ENCODE measurements at places on chromosomes 7 and 10.

DNA sequence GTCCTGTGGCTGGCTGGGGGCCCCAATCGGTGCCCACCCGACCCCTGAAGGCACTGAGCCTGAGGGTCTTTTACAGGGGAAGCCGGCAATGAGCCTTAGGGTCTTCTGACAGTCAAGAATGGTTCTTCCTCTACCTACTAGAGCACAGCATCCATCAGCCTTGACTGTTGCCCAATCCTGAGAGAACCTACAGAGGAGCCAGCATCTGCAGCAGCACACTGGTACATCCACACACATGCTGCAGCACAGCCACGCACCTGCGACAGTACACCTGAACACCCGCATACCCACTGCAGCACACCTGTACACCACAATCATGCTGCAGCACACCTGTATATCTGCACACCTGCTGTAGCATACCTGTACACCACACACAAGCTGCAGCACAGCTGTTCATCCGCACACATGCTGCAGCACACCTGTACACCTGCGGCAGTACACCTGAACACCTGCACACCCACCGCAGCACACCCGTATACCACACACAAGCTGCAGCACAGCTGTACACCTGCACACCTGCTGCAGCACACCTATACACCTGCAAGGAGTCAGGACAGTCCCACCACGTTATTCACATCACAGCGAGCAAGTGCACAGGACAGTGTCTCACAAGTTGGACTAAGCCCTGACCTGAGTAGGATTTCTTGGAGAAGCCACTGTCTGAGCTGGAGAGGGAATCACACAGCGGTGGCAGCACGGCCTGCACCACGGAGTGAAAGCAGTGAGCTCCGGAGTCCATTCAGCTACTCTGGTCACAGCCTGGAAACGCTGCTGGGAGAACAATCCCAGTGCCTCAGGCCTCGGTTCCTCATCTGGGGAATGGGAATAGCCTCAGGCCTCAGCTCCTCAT, 56.4 kb downstream of the VIPR2 start:
- no peak for DNase-seq

DNA sequence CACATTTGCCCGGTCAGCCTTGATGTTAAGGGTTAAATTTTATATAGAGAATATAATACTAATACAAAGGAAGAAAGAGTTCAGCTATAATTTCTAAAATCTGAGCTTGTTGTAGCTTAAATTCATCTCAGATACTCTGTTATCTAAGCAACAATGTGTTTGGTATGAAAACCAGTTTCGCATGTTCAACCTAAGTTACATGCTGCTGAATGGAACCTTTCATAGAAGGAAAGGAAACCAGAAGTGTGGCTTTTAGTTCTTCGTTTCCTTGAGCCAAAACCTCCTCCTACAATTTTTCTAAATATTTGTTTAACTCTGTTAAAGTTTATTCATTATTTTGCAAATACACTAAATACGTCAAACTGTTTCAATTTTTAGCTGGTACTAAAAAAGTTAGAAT, 18.5 kb downstream of the AGR2 start:
- no peak for DNase-seq

DNA sequence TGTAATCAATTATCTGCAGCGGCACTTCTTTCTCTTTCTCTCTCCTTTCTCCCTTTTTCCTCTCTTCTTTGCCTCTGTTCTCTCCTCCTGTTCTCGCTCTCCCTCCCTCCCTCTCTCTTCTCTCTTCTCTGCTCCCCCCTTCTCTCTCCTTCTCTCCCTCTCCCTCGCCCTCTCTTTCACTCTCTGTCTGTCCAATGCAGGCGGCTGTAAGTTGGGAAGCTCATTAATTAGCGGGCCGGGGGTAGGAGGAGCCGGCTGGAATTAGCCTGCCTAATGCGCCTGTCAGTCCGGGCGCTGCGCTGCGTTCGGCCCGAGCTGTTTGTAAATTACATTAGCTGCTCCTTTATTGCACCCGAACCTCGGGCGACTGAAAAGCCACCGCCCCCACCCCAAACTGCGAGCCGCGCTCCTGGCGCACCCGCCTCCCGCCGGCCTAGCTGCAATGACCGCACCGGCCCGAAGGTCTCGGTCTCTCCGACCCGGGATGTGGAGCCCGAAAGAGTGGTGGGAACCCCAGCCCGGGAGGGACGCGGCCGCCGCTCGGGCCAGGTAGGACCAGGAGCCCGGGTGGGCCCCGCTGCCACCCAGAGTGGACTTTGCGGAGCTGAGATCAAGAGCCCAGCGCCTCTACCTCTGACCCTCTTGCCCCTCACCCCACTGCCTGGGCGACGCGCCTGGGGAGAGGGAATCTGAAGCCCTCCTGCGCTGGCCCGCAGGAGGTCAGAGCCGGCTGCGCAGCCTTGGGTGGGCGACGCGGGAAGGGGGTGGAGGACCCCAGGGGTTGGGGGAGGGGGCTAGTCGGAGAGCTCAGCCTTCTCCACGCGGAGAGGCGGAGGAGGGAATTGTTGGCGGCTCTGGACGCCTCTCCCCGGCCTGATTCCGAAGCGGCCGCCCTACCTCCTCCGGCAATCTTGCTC, at the start of gene LBX1:
LBX1 (minus strand) TSS at position 198 of the 917 bp plus-strand sequence. CDS start 648 bp downstream, outside the sequence.
- no peak for DNase-seq

DNA sequence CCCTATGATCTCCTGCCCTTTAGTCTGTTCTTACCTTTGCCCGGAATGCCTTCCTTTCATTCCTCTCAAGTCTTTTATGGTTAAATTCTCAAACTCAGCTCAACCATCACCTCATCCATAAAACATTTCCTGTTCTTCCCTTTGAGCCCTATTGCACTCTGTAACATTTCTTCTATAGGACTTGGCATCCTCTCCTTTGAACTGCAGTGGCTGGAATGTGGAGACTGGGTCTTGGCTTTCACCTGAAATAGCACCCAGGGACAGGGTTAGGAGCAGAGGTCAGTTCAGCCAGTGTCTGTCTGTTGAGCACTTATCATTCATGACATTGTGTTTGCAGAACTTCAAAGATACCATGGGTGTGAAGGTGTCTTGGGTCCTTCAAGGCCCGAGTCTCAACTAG, 7.2 kb downstream of the NFE2L3 start:
- DNase-seq: no peak

DNA sequence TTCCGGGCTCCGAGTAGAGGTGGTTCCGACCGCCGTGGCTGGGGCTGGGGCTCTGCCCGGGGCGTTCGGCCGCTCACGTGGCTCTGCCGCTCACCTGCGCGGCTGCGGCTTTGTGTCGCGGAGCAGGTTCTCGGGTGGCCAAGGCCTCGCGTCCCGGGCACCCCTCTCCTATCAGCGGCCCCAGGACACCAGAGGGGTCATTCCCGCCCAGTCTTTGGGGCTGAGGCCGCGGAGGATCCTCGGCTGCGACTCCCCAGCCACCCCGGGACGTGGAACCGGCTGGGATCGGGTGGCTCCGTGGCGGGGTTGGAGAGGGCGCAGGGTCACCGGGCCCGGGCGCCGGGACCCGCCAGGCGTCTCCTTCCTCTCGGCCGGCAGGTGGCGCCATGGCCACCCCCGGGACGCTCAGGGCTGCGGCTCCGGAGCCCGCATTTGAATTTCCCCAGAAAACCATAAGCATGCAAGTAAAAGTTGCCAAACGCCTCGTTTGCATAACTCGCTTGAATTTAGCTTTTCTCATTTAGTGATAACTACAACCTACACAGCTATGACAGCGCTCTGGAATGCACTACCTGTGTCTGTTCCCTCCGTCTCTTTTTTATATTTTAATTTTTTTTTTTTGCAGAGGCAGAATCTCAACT, 1.2 kb downstream of the COL26A1 start:
- DNase-seq: peak; percentile 72

- peak; percentile 41 for DNase-seq
Observed at GRCh38 chr7:111137296-111138192, 46.6 kb downstream of the LRRN3 start.

DNA sequence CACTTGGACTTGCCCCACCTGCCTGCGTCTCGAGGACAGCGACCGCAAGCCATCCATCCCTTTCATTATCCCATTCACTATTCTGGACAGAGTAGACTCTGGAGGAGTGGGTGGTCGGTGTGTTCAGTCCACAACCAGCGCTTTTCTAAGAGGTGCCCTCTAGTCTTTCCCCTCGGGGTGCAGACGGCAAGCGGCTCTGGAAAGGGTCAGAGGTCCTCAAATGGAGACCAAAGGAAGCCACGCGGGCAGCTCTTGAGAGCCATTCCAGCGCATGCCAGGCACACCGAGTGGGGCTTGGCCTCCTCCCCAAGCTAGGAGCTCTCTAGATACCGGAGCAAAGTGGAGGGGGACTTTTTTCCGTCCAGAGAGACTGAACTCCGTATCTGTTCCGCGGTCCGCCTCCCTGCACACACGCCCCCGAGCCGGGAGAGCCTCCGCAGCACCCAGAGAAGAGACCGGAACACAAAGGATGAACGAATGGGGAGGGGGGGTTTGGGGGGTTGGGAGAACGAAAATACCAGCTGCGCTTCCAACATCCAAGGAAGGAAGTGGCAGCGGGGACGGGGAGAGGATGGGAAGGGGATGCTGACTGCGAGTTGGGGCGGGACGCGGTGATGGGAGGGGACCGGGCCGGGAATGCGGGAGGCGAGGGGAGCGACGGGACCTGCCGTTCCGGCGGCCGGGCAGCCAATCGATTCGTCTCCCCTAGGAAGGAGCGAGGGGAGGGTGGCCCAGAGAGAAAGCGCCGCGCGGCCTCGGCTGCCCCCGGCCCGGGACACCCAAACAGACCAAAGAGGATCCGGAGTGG, 515 bp downstream of the GSDME start:
- peak; percentile 37 for DNase-seq

DNA sequence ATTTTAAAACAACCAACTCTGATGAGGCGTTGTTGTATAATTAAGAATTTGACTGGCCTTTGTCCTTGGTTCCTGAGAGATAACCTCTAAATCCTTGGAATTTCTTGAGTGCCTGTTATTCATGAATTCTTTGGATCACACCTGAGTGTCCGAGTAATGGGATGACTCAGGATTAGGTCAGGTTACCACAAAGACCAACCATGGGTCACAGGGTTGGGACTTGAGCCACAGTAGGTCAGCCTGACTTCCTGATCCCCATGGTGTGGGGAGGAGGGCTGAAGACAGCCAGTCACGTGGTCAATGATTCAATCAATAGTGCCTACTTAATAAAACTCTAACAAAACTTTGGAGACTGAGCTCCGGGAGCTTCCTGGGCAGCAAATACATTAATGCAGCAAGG, 192.5 kb downstream of the GFRA1 start:
- no peak for DNase-seq

GRCh38 chr10:32237644-32238345, 109.2 kb downstream of the EPC1 start:
- no peak for DNase-seq

DNA sequence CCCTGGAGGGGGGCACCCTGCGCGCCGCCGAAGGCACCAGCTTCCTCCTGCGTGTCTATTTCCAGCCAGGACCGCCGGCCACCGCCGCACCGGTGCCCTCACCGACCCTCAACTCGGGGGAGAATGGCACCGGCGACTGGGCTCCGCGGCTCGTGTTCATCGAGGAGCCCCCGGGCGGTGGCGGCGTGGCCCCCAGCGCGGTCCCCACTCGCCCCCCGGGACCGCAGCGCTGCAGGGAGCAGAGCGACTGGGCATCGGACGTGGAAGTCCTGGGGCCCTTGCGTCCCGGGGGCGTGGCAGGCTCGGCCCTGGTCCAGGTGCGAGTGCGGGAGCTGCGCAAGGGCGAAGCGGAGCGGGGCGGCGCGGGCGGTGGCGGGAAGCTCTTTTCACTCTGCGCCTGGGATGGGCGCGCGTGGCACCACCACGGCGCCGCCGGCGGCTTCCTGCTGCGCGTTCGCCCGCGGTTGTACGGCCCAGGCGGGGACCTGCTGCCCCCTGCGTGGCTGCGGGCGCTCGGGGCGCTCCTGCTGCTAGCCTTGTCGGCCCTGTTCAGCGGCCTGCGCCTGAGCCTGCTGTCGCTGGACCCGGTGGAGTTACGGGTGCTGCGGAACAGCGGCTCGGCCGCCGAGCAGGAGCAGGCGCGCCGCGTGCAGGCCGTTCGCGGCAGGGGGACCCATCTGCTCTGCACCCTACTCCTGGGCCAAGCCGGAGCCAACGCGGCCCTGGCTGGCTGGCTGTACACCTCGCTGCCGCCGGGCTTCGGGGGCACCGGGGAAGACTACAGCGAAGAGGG, 594 bp downstream of the CNNM1 start:
- DNase-seq: no peak

DNA sequence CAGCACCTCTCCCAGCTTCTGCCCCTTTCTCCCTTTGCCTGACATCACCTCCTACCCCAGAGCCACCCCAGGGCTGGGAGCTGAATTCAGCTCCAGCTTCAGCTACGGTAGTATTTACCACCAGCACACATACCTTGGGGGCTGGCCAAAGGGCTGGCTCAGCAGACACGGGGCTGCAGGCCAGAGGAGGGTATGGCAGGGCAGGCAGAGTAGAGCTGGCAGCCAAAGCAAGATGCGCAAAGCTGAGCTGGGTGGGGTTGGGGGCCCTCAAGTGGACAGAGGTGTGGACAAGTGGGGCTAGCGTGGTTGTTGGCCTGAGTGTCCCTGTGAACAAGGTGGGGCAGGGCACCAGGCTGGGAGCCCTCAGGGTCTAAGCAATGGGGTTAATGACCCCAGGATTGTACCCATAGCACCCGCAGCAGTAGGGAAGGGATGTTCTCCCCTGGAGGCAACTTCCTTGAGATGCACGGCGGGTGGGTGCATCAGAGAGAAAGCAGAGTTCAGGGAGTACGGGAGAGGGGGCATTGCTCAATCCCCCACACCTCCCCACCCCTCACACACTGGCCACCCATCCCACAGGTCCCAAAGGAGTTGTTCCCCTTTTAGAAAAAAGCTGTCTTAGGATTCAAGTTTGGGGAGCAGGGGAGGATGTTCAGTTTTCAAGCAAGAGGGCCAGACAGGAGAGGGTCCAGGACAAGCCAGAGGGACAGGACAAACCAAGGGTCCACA, 8.0 kb downstream of the VSIR start:
- DNase-seq: no peak

DNA sequence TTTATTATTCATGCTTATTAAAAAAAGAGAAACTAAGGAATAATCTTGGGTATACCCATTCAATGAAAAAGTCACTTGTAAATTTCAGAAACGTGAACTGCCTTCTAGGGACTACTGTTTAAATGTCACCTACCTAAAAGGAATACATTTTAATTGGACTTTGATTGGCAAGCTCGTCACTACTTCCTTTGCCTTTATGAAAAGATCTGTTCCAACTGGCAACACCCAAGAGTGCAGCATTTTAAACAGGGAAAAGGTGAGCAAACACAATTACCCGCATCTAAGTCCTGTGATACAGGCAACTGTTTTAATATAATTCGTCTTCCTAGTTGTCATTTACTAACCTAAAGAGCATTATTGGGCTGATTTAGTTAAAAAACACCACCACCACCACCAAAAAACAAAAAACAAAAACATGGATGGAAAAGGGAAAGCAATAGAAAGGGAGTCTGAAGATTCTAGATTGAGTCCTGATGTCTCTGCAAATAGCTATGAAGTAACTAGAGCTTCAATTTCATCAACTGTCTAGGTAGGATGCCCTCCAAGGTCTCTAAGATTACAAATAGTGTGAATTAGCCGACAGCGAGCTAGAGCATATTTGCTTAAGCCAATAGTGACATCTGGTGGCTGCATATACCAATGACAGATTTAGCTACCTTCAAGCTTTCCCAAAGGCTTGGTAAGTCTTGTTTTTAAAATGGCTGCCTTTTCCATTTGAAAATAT, 33.8 kb upstream of the ICA1 start:
- peak; percentile 3 for DNase-seq

GRCh38 chr7:139823959-139824521, 5.0 kb upstream of the TBXAS1 start:
- no peak for DNase-seq

GRCh38 chr10:122181876-122182275, 89.2 kb upstream of the BTBD16 start:
- no peak for DNase-seq

- DNase-seq: no peak
Observed at GRCh38 chr10:78614267-78614666, 454.5 kb upstream of the ZMIZ1 start.

GRCh38 chr10:71629131-71629530, 90.4 kb downstream of the C10orf105 start:
- no peak for DNase-seq

All from stimulated activated CD4-positive, alpha-beta T cell treated with anti-CD3 and anti-CD28 coated beads, Interleukin-2, amount 100 ng/mL, for 24 hours (primary cell).